Ascending aorta (tissue), 2 donors: ENCODE measurements at places on chromosomes 2 and 18. TPM values are rescaled to one million over a fixed set of nuclear protein-coding genes. Genes with fewer than 3 reads are reported as not detected.

SERPINB12 gene
- 0.32 TPM for total RNA-seq

ACTG2 gene
- 134 TPM for total RNA-seq

TUBA4B gene
- total RNA-seq, result not detected

RRM2 gene
- total RNA-seq, result not detected

GRCh38 chr2:102074152-102074783 lies 68.3 kb upstream of the IL1R1 start:
- no peak for DNase-seq

DNA sequence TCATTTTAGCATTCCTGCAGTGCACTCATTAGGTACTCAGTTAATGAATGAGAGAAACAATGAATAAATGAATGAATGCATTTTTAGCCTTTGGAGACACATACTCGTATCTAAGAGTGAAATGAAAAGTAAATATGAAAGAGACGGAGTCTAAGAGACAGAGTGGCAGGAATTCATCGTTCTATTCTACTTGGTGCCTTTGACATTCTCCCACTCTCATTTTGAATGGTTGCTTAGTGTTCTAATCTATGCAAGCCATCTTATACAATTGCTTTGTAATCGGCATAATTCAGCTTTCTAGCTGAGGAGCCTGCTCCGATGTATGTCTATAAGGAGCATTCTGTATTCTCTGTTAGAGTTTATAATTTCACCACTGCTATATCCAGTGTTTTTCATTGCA lies 554.9 kb downstream of the PLCL1 start:
- no peak for DNase-seq

- no peak for DNase-seq
Observed at GRCh38 chr2:42025151-42025582, 22.7 kb upstream of the PKDCC start.
